ENCODE measurements at places on chromosomes 4 and X.

GRCh38 chr4:162406637-162407365 lies 243.0 kb upstream of the FSTL5 start:
- no peak for DNase-seq

GRCh38 chr4:99117876-99118693 lies 26.0 kb downstream of the ADH4 start:
- DNase-seq: no peak

- DNase-seq: peak; percentile 20
Measured at GRCh38 chr4:168619266-168619631, 122.4 kb downstream of the PALLD start.

GRCh38 chr4:163385466-163385865 lies 41.8 kb downstream of the NPY5R start:
- DNase-seq: no peak

DNA sequence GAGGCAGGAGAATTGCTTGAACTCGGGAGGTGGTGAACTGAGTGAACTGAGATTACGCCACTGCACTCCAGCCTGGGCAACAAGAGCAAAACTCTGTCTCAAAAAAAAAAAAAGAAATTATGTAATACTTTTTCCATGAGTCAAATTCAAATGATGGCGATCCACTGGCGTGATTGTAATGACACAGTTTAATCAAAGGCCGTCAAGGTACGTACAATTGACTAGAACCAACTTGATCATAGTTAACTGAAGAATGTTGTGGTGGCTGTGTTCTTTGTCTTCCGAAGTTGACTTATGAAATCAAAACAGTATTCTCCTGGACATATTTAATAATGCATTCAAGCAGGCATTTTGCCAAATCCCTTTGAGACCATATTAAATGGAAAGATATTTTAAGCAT lies 318.6 kb upstream of the FAT1 start:
- no peak for DNase-seq

GRCh38 chrX:132692066-132692465 lies 203.2 kb upstream of the MBNL3 start:
- DNase-seq: no peak

DNA sequence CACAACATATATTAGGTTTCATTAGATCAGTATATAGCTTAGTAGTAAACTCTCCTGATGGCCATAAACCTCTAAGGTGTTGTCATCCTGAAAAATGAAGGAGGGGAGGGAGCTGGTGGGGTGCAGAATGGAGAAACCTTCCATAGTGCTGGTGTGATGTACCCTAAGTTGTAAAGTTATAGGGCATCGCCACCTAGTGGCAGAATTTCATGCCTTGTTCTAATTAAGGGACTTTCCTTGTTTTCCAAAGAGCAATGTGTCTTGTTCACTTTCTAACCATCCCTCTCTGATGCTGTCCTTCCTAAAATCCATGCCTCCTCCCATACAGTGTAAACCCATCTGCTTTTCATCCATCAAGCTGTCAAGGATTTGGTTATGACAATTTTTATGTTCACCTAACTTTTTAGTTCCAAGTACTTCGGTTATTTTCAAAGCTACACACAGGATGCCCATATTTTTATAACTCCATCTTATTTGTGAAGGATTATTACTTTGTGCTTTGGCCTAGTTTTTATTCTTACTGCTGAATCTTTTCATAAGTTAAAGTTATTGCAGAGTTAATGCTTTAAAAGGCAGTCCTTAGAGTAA lies 4.5 kb downstream of the NBDY start:
- peak; percentile 20 for DNase-seq

GRCh38 chrX:47078129-47079043 lies at the start of gene RGN:
TSS of gene RGN (plus strand) at chrX:47078443. CDS start at chrX:47081145, 2,702 bp downstream.
- no peak for DNase-seq

- DNase-seq: peak; percentile 27
Measured at GRCh38 chr4:54063229-54063628, 1.2 kb downstream of the CHIC2 start.

DNA sequence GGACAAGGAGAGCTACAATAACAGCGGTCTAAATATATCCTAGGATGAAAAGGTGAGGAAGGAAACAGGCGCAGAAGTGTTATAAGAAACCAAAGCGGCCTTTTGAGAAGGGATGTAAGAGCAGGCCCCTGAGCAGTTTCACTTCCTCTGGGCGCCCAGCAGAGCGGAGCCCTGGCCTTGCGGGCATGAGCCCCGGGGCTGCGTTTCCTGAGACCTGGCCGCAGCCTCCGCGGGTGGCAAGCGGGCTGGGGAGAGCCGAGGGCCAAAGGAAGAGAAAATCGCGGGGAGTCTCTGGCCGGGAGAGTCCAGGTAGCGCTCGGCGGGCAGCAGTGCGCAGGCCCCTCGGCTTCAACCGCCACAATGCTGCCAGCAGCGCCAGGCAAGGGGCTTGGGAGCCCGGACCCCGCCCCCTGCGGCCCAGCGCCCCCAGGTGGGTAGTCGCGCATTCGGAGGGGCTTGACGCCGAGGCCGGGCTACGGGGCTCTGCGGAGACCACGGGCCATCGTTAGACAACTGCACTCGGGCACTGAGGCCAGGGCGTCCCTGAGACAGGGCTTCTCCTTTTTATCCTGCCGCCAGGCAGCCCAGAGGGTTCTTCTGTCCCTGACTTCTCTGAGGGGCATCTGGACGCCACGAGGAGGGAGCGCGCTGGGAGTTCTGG lies at the start of gene BANK1:
BANK1 (plus strand) TSS at position 210 of the 661 bp plus-strand sequence; CDS start at position 361, 151 bp downstream.
- no peak for DNase-seq

DNA sequence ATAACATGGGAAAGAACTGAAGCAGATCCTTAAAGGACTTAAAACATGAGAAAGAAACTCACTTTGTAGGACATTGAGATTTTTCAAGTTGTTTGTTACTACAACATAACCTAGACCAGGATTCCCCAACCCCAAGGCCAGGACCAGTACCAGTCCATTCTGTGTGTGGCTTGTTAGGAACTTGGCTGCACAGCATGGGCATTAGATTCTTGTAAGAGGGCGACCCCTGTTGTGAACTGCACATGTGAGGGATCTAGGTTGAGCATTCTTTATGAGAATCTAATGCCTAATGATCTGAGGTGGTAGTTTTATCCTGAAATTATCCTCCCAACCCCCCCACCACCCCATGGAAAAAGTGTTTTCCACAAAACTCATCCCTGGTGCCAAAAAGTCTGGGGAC lies 566.1 kb downstream of the KCTD8 start:
- no peak for DNase-seq

- DNase-seq: no peak
Measured at GRCh38 chr4:28378109-28378830, 1517.6 kb downstream of the STIM2 start.

- DNase-seq: no peak
Measured at GRCh38 chr4:37685823-37686372, 278 bp downstream of the RELL1 start.

DNA sequence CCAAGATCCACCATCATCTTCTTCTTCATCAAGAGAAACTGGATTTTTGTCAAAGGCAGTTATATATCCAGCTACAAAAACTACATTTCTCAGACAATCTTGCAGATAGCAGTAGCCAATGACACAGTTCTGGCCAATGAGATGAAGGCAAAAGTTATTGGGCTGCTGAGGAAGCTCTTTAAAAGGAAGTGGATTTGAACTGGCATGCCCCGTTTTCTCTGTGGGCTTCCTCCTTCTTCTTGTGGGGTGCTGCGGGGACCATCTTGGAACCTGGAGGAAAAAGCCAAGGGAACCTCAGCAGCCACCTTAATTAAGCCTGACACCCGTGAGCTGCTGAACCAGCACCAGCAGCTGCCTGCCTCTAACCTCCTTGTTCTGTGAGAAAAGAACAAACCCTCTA lies 4.8 kb downstream of the SMIM43 start:
- DNase-seq: no peak

- no peak for DNase-seq
Measured at GRCh38 chrX:20029728-20030127, 38.9 kb upstream of the BCLAF3 start.

DNA sequence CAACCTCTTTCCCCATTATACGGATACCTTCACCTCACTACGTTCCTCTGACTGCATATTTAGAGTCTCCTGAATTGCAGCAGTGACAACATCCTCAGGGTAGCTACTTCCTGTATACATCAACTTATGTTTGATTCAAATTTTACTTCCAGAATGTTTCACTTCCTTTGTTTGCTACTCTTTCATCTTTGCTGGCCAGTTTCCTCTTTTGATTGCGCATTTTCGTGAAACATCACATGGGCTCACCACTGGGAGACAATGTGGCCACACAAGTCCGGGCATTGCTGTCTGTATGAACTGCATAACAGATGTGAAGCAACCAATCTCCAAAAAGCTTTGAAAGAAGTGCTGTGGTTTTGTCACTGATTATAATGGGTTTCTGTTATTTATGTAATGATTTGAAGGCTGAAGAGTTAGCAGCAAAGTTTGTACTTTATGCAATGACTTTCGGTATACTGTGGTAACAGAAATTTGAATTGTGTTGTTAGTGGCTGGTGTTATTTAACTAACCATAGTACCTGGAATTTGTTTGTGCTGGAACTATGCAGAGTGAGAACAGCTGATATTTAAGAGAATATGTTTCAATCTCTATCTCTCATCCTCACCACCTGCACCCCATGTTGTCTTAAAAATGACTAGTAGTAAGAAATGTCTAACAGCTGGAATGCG lies 7.4 kb downstream of the SNCA start:
- no peak for DNase-seq

DNA sequence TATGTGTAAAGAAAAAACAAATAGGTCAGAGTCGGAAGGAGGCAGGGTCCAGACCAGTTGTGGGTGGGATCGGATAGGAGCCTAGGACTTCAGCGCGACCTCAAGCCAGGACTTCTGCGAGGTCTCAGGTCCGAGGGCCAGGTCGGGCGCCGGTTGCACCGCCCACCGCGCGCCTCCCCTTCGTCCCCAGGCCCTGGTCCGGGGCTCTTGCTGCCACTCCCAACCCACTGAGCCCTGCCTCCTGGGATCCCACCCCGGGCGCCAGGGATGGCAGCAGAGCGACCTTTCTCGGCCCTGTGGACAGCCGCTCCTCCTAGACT lies 12.3 kb downstream of the PITX2 start:
- DNase-seq: no peak

DNA sequence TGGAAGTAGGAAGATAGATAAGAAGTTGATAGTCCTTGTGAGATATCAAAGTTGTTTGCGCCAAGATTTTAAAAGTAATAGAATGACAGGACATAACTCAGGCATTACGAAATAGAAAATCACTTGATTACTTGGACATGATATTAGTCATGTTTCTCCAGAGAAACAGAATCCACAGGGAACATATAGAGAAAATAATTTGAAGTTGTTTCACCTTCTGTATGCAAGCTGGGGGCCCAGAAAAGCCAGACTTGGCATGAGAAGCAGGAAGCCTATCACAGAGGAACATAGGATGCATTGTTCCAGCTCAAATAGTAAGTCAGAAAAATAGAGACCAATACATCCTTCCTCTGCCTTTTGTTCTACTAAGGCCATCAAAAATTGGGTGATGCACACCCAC lies 715.9 kb downstream of the TECRL start:
- DNase-seq: no peak

GRCh38 chr4:45518832-45519231 lies 605.0 kb downstream of the GABRG1 start:
- DNase-seq: no peak

DNA sequence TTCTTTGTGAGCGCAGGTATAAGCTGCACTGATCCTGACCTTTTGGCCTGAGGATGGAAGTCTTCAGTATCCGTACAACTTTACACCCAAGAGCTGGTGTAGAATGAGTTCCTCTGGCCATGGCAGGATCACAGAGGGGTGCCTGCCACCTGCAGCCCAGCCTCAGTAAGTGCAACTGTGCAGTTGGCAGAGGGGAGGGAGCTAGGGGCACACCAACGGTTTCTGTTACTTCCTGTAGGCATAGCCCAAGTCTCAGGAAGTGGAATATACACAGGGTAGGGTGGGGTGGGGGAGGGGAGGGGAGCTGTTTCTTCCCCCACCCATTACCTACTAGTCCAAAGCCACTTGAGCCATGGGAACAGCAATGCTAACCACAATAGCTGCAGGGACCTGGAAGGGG lies 85.4 kb upstream of the GBA3 start:
- peak; percentile 28 for DNase-seq

- no peak for DNase-seq
Measured at GRCh38 chrX:9677098-9677739, 88.4 kb downstream of the GPR143 start.

DNA sequence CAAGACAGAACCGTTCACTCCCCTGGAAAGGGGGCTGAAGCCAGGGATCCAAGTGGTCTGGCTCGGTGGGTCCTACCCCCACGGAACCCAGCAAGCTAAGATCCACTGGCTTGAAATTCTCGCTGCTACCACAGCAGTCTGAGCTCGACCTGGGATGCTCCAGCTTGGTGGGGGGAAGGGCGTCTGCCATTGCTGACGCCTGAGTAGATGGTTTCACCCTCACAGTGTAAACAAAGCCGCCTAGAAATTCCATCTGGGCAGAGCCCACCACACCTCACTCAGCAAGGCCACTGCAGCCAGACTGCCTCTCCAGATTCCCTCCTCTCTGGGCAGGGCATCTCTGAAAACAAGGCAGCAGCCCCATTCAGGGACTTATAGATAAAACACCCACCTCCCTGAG lies 13.4 kb upstream of the PBDC1 start:
- DNase-seq: no peak

DNA sequence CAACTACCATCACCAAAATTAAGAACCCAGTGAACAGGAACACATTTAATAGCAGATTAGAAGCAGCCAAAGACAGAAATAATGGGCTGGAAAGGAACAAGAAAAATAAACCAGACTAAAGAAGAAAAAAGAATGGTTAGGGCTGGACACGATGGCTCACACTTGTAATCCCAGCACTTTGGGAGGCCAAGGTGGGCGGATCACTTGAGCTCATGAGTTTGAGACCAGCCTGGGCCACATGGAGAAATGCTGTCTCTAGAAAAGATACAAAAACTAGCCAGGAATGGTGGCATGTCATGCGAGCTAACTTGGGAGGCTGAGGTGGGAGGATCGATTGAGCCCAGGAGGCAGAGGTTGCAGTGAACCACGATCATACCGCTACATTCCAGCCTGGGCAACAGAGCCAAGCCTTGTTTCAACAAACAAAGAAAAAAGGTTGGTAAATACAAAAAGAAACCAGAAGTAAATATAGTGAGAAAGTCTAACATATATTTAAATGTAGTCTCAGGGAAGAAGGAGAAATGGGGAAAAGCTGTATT lies 102.0 kb downstream of the AFAP1 start:
- DNase-seq: no peak

- DNase-seq: no peak
Measured at GRCh38 chr4:89855236-89855635, 18.3 kb upstream of the SNCA start.

GRCh38 chrX:97672608-97673007 lies 788.9 kb downstream of the RPA4 start:
- DNase-seq: no peak

DNA sequence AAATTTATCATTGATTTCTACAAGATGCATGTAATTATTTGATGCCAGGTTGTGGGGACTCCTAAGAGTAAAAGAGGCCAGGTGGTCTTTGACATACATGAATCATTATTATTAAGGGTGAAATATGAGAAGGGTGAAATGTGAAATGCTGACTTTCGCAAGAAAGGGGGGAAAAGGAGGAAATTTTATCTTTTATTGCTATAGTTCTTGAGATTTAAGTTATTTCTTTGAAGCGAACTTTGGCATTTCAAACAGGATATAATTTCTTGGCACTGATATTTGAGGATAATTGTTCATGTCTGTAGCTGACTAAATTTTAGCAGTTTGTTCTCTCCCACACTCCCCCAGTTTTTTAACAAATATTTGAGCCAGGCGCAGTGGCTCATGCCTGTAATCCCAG lies 80.1 kb downstream of the TMEM131L start:
- no peak for DNase-seq

- DNase-seq: no peak
Measured at GRCh38 chrX:131649741-131650140, 105.9 kb downstream of the OR13H1 start.
